ENCODE measurements at places on chromosomes 12 and 14.

DNA sequence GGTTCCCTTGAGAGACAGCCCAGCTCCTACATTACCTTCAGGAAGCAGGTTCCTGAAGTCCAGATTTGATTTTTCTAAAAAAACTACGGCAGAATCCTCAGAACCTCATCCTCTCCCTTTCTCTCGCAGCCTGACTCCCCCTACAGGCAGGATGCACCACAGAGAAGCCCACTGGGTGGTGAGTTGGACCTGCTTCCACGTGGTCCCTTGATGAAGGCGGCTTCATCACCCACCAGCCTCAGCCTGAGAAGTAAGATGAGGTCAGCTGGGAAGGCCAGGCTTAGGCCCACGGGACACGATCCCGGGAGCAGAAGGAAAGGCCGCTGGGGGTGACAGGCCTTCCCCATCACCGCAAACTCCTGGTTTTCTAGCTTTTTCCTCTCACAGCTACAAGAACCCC, 83.0 kb downstream of the ACTN1 start:
- no peak for DNase-seq

DNA sequence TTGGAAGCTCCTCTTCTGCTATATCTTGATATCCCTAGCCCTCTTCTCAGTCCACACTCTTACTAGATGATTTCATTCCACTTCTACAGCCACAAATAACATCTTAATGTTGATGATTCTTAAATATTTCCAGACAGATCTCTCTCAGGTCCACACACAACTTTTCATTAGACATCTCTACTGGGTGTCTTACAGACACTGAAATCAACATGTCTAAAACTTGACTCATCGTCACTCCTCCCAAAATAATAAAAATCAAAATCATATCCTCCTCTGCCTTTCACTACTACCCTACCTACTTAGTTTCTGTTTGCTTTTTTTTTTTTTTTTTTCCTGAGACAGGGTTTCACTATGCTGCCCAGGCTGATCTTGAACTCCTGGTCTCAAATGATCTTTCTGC, 11.9 kb downstream of the PRDM4 start:
- DNase-seq: no peak

GRCh38 chr14:90757452-90757851, 58.8 kb downstream of the TTC7B start:
- no peak for DNase-seq

DNA sequence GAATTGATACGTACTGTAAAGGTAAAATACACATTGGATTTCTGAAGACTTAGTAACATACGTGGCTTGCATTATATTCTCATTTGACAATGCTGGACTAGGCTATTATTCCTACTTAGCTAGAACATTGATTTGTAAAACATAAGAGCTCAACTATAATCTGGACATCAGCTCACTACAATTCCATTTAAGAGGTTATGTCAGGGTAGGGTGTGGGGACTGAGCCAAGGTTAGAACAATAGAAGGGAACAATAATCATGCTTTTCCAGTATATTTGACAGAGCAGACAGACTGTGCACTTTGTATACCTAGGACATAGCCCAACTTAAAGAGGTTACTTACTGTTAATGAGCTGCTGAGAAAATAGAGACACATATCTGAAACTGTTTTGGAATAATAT, 10.8 kb downstream of the ZCRB1 start:
- DNase-seq: no peak

GRCh38 chr12:105239304-105239703, 3.3 kb upstream of the APPL2 start:
- no peak for DNase-seq

GRCh38 chr12:68477906-68478305, 132.8 kb upstream of the RAP1B start:
- no peak for DNase-seq

GRCh38 chr12:107684990-107685359, 624 bp upstream of the PWP1 start:
- DNase-seq: no peak

DNA sequence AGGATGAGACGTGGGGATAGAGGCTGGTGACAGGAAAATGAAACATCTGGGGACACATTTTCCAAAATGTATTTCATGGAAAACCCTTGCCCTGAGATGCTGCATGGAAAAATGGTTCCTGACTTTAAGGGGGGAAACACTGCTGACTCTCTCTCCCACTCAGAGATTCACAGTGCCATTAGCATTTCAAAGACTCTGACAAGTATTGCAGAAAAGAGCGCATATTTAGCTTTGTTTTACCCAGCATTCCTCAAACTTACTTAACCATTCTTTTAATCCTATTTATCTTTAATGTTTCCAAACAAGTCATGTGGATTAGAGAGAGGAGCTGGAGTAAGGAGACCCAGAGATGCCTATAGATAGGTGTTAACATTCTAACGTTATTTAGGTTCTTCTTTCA, 141.8 kb upstream of the DYRK2 start:
- no peak for DNase-seq

DNA sequence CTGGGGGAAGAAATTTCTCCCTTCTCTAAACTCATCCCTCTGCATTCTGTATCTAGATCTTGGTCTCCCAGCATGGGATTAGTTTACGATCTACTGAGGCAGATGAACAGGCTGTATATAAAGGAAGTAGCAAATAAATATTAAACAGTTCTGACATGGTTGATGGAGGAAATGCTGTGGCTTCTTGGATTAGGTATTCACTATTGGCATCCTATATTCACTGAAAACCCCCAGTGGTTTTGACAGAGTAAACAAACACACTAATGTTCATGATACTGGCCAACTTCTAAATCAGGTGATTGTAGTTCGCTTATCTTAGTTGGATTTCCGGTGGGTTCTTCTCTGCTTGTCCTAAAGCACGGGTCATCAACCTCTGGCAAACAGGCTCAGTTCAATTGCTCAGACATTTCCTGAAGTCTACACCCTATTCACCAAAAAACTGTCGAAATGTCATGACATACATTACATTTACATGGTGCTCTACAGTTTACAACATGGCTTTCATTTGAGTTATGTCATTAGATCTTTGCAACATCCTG, 433.9 kb downstream of the EGLN3 start:
- no peak for DNase-seq

DNA sequence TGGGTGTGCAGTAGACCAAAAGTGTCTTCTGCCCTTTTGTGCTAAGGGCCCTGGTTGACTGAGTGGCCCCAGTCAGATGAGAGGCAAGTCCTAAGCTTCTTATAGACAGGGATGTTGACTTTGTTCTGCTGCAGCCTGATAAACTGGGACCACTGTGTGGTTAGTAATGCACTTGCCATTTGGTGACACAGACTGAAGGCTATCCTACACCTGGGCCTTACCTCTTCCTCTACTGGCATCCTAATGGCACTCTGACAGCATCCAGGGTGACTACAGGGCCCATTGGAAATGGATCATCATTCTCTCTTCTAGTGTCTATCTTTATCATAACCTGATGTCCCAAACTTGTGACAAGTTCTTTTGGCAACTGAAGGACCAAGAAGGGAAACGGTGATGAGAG, 3.3 kb downstream of the SDR39U1 start:
- no peak for DNase-seq

DNA sequence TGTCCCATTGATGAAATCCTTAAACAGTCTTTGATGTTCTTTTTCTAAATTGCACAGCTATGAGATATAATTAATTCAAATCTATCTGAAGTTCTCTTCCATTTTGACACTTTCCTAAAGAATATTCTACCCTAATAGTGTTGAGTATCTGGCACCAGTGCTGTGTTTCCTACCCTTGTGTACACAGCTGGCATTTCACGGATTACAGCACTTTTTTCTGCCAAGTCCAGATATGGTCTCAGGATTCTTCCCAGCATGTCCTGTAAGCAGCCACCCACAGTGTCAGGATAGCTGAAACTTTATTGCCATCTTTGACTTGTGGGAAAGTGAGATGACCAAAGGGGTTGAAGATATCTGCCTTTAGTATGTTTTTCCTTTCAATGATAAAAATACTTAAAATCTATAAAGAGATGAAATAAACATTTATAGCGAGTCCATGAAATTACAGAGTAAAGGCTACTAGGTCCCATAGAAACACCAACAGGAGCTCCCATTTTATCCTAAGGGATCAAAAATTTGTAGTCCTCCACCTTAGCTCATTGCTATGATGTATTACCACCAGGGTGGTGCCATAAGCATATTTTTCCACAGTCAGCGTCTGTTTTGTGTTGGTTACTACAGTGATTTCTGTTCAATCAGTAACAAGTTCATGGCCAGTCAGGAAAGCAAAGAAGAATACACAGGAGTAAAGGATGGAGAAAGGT, 96.7 kb downstream of the TRHDE start:
- DNase-seq: no peak

GRCh38 chr14:68649476-68650189, 143.2 kb downstream of the ZFP36L1 start:
- no peak for DNase-seq

GRCh38 chr12:11685316-11685715, 35.8 kb downstream of the ETV6 start:
- no peak for DNase-seq

GRCh38 chr12:10354071-10354470, 35.8 kb downstream of the KLRK1 start:
- DNase-seq: no peak

DNA sequence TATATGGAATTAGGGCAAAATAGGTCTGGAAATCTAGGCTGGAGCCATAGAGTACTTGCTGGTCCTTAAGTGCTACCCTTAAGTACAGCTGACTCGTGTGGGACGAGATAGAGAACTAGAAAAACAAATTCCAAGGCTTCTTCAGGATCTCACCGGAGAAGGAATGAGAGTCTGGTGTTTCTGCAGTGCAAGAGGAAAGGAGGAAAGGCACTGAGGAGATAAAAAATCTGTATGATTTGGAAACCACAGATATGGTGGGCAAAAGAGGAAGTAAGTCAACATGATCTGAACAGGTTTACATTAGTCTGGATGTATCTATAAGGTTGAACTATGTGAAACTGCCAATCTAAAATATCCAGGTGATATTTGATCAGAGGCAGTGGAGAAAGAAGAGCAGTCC, 134.4 kb upstream of the SOX5 start:
- DNase-seq: no peak

GRCh38 chr12:49843876-49844437, 1.1 kb upstream of the BCDIN3D start:
- DNase-seq: no peak

GRCh38 chr12:5242440-5242839, 189.5 kb upstream of the NTF3 start:
- no peak for DNase-seq

GRCh38 chr14:99592933-99593753, 10.9 kb downstream of the CCDC85C start:
- no peak for DNase-seq

- DNase-seq: no peak
Observed at GRCh38 chr14:83991666-83992065, 1538.3 kb upstream of the FLRT2 start.

DNA sequence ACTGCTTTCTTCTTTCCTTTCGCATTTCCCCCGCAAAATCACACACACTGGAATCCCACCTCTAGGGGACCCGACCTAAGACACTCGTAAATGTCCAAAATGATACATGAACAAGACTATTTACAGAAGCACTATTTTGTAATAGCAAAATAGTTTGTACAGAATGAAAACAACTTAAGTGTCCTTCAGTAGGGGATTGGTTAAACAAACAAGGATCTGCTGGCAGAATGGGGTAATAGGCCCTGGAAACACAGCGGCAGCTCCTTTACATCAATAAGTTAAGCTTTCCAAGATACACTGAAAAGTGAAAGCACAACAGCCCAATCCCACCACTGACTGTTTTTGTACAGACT, 48.8 kb downstream of the LTBP2 start:
- no peak for DNase-seq

- no peak for DNase-seq
Observed at GRCh38 chr12:40446385-40446784, 221.6 kb downstream of the LRRK2 start.

DNA sequence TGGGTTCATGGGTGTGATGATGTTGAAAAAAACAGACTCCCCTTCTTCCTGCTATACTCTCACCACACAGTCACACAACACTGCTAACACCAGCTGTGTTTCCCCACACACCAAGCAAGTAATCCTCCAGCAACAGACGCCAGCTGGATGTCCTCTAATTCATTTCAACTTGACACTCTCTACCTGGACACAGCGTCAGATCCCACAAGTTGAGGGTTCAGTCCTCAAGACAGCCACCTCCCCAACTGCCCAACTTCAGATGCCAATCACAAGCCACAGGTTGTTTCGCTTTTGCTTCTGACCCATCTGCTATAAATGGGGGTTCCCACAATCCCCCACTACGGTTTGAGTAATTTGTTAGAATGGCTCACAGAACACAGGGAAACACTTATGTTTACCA, 49.3 kb downstream of the TMEM30B start:
- DNase-seq: no peak

GRCh38 chr12:59940631-59941342, 345.0 kb downstream of the SLC16A7 start:
- no peak for DNase-seq

DNA sequence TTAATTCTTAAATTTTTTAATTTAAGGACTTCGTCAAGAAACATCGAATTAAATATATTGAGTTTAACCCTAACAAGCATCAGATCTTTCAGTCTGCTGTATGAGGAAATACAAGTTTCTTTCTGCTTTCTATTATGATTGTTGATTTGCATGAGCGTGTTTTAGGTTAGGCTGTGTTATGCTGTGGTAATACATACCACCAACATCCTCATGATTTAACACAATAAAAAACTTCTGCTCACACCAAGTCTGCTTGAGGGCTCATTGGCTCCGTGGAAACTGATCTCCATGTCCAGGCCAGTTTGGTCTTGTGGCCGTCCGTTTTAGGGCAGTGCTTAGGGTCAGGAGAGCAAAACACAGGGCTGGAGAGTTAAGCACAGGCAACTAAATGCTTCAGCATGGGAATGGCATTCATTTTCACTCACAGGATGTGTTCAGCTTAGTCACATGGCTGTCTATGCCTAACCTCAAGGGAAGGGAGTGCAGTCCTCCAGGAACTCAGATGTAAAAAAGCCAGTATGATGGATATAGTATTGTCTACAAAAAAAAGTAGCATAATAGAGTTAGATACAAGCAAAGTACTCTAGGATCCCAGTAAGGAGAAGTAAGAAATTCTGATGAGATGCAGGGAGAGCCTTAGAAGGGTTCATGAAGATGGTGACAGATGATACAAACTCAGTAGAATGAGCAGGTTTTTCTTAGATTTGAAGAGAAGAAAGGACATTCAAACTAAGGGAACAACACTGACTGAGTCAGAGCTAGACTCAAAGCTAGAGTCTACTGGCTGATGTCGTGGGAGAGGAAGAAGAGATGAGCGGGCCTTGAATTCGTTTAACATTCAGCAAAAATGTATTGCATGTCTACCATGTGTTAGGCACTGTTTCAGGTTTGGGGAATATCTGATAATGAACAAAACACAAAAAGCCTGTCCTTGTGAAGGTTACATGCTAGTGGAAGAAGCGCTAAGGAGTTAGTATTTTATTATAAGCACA, 16.3 kb downstream of the MARK3 start:
- DNase-seq: peak; percentile 33

GRCh38 chr14:55780156-55780946, 200.3 kb downstream of the KTN1 start:
- no peak for DNase-seq

DNA sequence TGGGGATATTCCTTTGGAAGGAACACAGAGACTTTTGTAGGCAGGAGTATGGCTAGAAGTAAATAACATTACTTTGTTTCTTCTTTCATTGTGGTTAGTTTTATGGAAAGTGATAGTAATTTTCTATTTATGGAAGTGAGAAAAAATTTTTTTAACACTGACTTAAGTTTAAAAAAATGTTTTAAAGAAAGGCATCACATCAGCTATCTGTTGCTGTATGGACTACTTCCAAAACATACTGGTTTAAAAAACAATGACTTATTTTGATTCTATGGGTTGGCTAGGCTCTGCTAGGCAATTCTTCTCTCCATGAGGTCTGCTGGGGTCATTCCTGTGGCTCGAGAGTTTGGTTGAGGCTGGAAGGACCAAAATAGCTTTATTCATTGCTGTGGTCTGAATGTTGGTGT, 31.7 kb upstream of the SLC38A2 start:
- DNase-seq: no peak

Data from GDM1 (cell line).